Choroid plexus epithelial cell (primary cell): ENCODE measurements at places on chromosomes 16 and 17.
A peak's percentile ranks its signal among the peaks of the same experiment; 100 is the strongest.

DNA sequence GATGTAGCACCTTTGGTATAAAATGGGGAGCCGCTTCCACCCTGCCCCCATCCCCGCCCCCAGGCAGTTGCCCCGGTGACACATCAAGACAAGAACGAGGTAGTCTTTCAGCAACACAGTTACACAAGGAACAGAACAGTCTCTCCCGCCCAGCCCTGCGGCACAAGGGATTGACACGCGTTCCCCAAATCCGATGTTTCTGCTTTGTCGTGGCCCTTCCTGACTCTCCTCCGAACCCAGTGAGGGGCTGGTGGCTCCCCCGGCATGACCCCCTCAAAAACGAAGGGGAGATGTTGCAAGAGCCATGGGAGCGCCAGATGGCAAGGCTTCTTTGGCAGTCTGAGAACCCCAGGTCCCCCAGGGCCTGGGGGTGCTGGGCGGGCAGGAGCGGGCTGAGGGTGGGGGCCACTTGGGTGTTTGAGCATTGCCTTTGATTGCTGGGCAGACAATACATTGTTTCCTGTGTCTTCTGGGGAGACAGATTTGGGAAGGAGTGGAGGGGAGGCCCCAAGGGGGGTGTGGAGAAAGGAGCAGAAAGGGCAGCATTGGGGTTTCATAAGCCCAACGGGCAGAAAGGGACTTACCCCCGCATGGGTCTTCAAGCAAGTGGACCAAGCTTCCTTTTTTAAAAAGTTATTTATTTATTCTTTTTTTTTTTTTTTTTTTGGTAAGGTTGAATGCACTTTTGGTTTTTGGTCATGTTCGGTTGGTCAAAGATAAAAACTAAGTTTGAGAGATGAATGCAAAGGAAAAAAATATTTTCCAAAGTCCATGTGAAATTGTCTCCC is 16.6 kb downstream of the COL1A1 start:
- peak; percentile 66 for DNase-seq

- DNase-seq = no peak
Measured at GRCh38 chr16:53744449-53744848, 40.5 kb downstream of the FTO start.

GRCh38 chr16:3716831-3717234 is 491 bp downstream of the TRAP1 start:
- DNase-seq = peak; percentile 16

DNA sequence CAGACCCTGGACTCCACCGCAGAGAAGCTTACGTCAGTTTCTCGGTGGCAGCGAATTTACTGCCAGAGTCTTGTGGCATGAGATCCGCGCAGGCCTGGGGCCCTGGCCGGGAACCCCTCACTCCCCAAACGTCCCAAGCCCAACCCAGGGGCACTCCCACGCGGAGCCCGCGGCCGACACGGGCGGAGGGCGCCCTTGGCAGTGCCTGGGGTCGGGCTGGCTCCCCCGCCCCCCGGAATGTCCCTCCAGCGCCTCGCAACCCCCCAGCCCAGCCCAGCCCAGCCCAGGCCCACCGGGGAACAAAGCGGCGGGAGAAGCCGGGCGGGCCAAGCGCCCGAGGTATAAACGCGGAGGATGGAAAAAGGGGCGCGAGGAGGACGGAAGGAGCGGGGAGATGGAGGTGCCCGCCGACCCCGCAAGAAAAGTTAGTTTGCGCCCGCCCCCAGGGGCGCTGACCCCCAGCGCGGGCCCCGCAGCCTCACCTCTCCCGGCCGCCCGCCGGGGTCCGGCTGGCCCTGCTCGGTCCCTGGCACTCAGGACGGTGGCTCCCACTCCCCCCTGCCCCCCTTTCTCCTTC is 330 bp downstream of the CASKIN2 start:
- DNase-seq = no peak

- DNase-seq = no peak
Measured at GRCh38 chr16:23215435-23215834, 32.9 kb downstream of the SCNN1G start.

GRCh38 chr16:17130733-17131132 is 340.0 kb downstream of the XYLT1 start:
- DNase-seq = no peak

- no peak for DNase-seq
Measured at GRCh38 chr16:66265556-66266141, 100.8 kb upstream of the CDH5 start.

DNA sequence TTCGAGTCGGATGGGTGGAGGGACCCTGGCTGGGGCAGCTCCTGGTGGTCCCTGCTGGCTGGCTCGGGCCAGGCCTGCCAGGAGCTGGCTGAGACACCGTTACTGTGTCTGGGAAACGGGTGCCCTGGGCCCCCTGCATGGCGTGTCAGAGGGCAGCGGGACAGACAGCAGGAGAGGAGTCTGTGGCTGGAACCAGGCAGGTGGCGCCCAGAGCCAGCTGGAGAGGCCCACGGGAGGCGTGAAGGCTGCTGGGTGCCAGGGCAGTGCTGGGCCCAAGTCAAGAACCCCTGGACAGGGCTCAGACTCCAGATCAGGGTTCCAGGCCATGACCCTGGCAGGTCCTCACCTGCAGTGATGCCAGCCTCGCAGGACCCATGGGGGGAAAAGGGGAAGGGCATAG is 16.6 kb downstream of the SOX8 start:
- no peak for DNase-seq

GRCh38 chr17:41451154-41451728 is 10.5 kb upstream of the KRT38 start:
- DNase-seq = peak; percentile 14

GRCh38 chr17:14143688-14144087 is 74.4 kb downstream of the COX10 start:
- peak; percentile 14 for DNase-seq

- DNase-seq = no peak
Measured at GRCh38 chr17:27181935-27182334, 112.0 kb upstream of the WSB1 start.

- DNase-seq = no peak
Measured at GRCh38 chr16:11738742-11739544, 3.7 kb downstream of the TXNDC11 start.

- DNase-seq = no peak
Measured at GRCh38 chr16:17403156-17403809, 67.5 kb downstream of the XYLT1 start.

DNA sequence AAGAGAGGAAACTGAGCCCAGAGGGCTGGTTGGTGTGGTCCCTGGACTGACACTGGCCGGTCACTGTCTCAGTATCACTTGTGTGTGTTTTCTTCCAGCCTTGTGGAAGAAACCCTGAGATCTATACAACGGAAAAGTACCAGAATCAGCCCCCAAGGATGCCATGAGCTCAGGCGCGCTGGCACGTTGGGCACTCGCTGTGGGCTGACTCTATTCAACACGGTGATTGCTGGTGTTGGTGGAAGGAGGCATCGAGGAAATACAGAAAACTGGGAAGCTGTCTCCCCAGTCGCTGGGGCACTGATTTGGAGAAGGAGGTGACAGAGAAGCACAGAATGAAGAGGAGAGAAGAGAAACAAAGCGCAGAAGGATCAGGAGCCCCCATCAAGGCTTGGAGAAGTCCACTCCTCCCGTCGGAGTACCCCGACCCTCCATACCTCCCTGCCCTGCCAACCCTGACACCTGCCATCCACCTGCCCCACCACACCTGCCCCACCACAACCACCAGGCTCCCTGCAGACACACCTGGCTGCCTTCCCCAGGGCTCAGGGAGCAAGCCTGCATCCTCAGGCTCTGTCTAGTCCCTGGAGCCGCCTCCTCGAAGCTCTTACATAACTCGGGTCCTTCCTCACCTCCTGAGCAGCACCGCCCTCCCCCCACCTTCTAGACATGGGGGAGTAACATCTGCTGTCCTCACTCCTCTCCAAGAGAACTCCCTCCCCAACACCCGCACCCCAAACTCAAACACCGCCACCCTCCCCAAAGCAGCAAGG is 66.5 kb downstream of the RBFOX3 start:
- no peak for DNase-seq

DNA sequence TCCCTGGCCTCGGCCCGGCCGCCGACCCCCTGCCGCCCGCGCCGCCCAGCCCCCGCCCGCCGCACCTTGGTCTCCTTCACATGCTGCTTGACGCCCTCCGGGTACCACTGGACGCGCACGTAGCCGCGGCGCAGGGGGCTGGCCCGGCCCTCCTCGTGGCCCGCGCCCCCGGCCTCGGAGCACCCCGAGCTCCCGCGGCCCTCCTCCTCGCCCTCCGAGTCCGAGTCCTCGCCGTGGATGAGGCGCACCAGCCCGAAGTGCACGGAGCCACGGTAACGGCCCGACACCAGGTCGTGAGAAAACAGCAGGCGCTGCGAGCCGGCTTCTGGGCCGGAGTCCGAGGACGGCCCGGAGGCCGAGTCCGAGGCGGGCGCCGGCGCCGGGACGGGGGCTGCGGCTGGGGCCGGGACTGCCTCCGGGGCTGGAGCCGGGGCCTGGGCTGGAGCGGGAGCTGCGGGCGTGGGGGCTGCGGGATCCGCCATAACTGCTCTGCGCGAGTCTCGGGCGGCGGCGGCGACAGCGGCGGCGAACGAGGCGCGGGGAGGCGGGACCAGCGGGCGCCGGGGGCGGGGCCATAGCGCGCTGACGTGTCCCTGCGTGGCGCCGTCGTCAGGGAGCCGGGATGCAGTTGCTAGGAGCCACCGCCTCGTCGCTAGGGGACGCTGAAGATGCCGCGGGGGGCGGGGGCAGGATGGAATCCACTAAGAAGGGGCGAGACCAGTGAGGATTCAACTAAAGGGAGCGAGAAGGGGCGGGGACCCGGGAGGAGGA is at the start of gene UBE2O:
UBE2O (minus strand) TSS at position 493 of the 771 bp plus-strand sequence; CDS start at position 482, 11 bp downstream.
- peak; percentile 87 for DNase-seq

DNA sequence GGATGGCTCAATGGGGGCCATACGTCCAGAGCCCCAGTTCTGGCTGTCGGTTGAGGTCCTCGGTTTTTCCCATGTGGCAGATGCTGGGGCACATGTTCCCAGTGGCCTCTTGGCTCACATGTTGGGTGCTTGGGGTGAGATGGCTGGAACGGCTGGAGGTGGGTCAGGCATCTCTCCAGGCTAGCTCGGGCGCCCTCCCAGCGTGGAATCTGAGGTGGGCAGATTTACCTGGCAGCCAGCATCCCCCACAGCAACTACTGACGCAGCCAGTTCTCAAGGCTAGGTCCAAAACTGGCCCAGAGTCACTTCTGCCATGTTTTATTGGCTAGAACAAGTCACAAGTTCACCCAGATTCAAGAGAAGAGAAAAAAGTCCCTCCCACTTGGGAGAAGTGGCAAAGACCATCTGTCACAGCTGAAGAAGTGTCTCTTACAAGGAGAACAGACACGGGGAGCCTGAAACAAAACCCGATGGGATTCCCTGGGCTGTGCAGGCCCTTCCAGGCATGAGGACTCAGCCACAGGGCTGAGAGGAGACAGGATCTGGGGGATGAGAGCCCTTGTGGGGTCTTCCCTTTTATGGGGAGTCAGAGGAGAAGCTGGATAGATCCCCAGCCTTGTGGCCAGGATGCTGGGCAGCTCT is 15.2 kb downstream of the ACE start:
- no peak for DNase-seq

DNA sequence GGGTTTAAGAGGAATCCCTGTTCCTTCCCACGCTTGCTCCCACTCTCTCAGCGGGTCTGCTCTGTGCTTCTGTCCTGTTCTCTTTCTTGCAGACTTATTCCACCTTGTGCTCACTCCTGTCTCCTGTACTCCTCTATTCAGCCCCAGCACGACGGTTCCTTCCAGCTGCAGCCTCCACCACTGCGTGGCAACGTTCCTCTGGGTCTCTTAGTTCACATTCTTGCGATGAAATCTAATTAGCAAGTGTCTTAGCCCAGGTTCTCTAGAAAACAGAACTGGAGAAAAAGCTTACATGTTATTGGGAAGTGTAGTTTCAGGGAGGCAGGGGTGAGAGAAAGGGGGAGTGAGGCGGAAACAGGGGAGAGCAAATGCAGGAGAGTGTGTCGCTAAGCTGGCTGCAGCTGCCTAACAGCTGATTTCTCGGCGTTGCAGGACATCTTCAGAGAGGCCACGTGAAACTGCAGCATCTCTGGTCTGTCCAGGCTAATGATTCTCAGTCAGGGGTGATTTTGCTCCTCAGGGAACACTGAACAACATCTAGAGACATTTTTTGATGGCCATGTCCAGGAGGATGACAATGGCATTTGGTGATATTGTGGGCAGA is 213.2 kb upstream of the NLRP1 start:
- DNase-seq = no peak

GRCh38 chr16:69366431-69366830 is 14.8 kb upstream of the TMED6 start:
- DNase-seq = no peak

DNA sequence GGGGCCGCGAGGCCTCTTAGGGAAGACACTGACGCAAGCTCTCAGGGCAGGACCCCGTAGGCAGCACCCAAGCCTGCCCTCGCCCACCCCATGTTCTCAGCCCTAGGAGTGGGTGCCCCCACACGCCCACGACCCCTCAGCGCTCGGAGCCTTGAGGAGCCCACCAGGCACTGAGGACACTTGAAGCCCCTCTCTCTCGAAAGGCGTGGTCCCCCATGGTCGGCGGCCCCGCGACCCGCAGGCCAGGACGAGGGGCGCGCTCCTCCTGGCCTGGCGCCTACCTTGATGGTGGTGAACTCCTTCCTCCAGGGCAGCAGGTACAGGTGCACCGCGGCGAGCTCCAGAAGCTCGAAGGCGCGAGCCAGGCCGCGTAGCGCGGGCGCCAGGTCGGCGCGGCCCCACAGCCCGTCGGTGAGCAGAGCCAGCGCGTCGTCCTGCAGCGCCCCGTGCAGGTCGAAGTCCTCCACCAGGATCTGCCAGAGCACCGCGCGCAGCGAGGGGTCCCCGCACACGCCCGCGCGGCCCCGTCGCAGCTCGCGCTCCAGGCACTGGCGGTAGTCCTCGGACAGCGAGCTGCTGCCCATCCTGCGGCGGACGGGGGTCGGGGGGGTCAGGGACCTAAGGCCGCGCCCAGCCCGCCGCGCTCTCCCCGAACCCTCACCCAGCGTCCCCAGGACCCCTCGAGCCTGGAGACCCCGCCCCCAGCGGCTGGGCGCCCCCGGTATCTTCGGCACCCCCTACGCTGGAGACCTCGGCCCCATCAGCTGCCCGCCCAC is 668 bp downstream of the SPATA2L start:
- DNase-seq = peak; percentile 61

DNA sequence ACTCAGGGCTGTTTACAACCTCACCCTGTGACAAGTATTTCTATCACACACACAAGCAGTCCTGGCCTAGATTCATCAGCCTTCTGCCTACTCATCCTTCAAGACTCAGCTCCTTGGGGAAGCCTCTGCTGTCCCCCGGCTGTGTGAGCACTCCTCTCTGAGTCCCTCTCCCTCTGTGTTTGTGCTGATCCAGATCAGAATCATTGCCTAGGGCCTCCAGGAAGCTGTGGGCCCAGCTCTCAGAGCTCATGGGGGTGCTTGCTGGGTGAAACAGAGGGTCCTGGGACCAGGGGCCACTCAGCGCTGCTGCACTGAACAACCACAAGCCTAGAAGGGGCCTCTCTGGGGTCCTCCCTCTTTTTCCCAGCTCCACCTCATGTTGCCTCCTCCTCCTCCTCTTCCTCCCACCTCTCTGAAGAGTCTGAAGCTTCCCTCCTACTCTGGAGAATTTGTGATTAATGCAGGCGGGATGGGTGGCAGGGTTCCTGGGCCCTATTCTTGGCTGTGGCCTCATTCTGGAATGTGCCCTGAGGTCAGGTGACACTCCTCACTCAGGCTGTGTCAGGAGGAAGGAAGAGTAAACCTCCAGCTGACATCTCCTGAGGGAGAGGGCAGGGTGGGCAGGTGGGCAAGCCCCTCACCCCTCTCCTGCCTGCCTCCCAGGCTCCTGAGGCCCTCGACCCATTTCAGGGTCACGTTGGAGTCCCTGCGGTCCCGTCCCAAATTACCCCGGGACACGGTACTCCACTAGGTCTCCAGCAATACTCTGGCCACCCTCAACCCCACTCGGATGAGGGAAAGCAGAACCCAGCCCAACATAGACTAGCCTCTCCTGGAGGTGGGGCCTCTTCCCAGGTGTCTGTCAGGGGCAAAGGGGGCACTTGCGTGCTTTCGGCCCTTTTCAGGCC is 10.1 kb downstream of the WFIKKN2 start:
- peak; percentile 52 for DNase-seq

- no peak for DNase-seq
Measured at GRCh38 chr16:83366228-83366627, 441.6 kb upstream of the HSBP1 start.
